DND-41 (cell line): ENCODE measurements at places on chromosomes 13 and 19.

DNA sequence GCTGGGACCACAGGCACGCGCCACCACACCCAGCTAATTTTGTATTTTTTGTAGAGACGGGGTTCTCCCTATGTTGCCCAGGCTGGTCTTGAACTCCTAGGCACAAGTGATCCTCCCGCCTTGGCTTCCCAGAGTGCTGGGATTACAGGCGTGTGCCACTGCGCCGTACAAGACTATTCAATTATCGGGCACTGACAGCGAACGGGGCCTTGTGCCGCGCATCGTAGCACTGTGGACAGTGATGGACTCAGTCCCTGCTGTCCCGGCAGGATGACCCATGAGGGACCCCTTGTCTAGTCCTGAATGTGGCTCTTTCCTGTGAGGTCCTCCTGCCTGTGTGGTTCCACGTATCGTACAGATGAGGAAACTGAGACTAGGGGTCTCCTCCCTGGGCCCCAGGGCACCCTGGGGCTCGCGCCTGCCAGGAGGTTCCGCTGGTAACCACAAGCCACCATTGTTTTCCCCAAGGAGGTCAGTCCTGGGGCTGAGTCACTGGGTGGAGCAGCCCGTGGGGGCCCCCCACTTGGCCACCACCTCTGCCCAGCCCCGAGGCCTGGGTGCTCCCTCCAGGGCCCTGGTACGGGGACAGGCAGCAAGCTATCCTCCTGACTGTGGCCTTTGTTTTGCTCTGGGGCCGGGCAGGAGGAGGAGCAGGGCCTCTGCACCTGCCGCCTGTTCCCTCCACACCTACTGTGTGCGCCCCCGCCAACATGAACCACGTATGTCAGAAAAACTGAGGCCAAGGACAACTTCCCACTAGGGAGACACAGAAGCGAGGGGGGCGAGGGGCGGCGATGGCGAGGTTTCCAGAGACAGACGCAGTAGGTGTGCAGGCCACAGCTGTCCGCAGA is 2.9 kb upstream of the TCF3 start:
- DNase-seq = no peak

- DNase-seq = no peak
These were observed 5.9 kb upstream of the DCAF15 start for GRCh38 chr19:13946414-13946813.

- DNase-seq = no peak
These were observed 234.0 kb upstream of the PCDH9 start for GRCh38 chr13:67464154-67464553.

DNA sequence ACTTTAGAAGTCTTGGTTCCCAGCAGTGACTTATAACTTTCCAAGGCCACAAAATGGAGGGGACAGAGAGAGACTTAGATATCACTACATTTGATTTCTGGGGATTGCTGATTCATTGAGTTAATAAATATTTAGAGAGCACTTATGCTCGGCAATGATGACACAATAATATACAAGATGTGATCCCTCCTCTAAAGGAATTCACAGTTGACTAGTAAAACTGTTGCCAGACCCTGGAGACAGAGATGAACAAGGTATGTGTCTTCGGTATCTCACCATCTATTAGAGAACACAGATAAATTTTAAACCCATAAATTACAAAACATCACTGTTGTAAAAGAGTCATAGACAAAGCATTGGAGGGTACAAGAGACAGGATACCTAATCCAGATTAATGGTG is 437.5 kb downstream of the FOXO1 start:
- no peak for DNase-seq

DNA sequence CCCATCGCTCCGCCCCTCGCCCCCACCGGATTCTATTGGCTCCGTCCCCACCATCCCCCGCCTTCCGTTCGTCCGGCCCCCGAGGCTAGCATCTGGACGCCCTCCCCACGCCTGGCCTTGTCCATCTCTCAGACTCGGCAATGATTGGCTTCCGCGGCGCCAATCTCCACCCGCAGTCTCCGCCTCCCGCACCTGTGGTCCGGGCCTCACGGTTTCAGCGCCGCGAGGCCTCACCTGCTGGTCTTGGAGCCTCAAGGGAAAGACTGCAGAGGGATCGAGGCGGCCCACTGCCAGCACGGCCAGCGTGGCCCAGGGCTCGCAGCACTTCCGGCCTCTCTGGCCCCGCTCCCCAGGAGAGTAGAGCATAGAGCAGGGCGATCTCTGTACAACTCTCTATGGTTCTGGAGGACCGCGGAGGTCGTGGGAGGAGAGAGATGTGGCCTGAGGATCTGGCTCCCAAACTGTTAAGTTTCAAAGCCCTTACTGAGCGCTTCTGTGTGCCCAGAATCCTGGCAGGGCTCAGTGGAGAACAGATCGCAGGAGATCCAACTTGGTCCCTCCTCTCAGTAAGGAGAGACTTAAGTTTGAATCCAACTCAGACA is at the start of gene ERCC1:
ERCC1 (minus strand) TSS at position 329 of the 602 bp plus-strand sequence. CDS start 543 bp downstream, outside the sequence.
- peak; percentile 77 for DNase-seq

DNA sequence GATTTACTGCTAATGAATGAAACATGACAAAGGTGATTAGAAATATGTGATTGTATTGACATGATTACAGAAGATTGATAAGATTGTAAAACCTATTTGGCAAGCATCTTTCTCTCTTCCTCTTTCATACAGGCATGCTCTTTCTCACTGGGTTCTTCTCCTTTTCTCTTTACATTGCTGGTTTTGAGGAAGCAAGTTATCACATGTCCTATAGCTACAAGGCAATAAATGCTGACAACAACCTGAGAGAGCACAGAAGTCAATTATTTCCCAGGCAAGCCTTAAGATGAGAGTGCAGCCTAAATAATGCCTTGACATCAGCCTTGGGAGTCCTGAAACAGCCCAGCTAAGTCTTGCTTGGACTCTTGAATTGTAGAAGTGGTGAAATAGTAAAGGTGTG is 875.0 kb downstream of the SLITRK1 start:
- DNase-seq = no peak

DNA sequence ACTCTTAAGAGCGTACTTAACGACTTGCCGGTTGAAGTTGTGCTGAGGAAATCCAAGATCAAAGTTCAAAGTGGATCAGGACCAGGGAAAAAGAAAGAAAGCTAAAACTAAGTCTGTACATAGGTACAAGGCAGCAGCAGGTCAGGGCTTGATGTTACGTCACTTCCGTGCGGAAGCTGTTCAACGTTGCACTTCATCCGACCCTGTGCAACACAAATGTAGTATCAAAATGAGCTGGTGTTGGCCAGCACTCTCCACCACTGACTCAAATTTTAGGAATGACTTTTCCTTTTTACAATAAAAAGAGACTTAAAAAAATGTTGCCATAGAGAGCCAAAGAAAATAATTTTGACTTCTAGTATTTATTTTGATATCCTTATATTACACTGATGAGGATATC is 1315.4 kb downstream of the EFNB2 start:
- DNase-seq = no peak

- DNase-seq = peak; percentile 15
These were observed 20.5 kb upstream of the CACNG8 start for GRCh38 chr19:53942001-53942786.

GRCh38 chr19:40811478-40812341 is 12.7 kb downstream of the EGLN2 start:
- no peak for DNase-seq

- DNase-seq = no peak
These were observed 139.3 kb downstream of the IRS2 start for GRCh38 chr13:109647053-109647452.

DNA sequence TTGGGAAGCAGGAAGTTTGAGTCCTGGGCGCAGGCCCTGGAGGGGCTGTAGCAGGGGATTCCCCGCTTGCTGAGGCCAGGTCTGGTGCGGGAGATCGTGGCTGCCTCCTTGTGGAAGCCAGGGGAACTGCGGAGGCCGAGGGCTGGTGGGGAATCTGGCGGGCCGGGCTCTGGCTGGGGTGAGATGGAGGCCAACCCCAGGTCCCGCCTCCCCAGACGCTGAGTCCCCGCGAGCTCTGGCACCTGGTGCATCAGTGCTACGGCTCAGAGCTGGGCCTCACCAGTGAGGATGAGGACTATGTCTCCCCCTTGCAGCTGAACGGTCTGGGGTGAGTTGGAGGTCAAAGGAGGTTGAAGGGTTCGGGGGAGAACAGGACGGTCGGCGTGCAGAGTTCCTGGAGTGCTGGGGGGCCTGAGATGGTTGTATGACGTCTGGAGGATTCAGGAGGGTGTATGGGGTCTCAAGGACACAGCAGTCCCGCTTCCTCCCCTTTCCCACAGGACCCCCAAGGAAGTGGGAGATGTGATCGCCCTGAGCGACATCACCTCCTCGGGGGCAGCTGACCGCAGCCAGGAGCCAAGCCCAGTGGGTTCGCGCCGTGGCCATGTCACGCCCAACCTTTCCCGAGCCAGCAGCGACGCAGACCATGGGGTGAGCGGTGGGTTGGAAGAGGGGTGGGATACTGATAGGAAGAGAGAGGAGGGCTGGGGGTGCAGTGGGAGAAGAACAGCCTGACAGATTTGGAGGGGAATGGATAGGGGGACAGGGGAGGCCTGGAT is 13.1 kb downstream of the GRAMD1A start:
- peak; percentile 77 for DNase-seq
